ENCODE measurements at places on chromosomes 6 and 20.

GRCh38 chr20:38806855-38807655 is 1.6 kb downstream of the PPP1R16B start:
- no peak for DNase-seq

DNA sequence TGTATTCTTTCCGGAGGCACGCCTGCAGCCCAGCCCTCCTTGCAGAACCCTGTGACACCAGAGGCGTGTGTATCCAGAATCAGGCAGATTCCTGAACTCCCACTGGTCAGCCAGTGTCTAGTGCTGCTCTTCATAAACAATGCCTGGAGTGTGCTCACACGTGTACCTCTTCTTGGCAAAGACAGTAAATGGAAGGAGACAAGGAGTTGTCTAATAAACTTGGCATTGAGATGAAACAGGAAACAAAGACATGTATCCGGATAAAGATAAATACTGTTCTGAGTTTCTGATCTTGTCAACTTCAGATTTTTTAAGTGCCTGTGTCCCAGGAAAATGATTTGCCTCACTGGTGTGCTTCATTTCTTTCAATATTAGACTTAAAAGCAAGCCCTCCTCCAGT is 1.7 kb downstream of the RPS6KA2 start:
- no peak for DNase-seq

DNA sequence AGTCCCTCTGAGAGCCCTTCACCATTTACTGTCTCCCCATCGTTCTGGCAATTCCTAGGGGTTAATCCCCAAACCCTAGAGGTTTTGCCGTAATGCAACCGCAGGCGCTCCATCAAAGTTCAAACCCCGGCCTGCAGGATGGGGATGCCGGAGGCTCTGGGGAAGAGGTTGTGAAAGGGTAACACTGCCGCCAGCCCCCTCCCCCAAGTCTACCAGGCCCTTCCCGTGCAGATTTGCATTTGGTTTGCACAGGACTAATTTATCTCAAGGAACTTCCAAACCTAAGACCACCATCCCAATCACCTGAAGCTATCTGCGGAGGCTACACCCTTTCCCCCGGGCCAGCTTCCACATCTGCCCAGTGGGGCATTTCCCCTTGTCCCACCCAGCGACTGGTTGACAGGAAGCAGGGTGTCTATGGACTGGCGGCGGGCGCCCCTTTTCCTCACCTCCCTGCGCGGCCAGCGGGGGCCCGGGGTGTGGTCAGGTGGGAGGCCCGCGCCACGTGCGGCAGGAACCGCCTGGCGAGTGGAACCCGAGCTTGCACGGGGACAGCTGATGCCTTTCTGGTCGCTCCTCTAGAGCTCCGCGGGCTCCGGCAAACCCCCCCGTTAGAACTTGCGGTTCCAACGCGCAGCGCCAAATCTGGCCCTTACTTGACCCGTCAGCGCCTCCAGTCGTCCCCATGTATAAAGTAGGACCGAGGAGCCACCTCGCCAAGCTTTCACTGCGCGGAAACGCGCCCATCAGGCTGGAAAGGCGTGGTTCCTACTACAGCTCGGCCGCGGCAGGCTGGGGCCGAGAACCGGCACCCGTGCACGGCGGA is 9.4 kb upstream of the SLC4A11 start:
- DNase-seq: no peak

DNA sequence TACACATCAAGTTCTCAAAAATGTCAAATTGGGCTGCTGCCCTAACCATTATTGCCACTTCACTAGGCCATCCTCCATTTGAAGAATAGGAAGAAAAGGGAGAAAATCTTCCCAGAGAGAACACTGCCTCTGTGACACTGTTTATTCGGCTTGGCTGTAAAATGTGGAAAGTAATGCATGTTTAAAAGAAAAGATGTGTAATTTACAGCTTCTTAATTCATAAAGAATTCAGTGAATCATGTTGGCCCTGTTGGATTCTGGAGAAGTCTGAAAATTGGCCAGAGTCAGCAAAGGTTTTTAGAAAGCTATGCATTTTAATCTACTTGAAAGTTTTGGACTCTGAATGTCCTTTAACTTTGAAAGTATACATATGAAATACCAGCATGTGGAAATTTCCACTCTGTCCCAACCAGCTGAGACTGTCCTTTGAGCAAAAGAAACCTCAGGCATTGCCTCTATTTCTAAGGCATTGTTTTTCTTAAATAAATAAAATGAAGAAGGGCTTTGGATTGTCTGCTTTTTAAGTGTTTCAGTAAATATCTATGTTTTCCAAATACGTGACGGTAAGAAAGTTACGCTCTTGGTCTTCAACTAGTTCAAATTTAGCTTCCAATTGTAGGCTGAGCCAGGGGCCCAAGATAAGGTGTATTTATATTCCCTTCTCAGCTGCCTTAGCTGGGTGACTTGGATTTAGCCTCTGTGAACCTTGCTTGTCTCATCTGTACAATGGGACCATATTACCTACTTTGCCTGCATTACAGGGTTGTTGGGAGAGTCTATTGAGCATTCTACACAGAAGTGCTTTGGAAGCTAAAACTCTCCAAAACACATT is 222.2 kb downstream of the UST start:
- DNase-seq: no peak

DNA sequence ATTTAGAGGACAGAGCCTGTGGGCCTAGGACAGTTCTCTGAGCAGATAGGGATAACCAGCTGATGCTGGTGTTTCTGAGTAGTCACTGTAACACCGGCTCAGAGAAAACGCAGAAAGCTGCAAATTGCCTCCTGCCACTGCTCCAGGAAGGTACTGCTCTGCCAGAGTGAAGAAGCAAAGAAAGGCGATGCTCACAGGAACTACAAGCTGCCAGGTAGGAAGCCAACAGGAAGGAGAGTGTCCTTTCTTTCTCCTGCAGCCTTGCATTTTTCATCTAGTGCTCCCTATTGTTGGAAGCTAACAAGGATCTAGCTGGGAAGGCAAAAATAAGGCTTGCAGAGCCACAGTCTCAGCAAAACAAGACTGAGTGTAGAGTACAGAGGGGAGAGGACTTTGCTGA is 70.7 kb upstream of the RAB32 start:
- no peak for DNase-seq

DNA sequence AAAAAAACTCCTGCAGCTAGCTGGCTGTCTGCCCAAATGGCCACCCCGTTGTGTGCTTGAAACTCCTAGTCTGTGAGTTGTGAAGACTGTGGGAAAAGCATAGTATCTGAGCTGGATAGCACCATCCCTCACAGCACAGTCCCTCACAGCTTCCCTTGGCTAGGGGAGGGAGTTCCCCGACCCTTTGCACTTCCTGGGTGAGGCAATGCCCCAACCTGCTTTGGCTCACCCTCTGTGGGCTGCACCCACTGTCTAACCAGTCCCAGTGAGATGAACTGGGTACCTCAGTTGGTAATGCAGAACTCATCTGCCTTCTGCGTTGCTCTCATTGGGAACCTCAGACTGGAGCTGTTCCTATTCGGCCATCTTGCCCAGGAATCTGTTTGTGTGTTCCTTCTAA is 260.6 kb upstream of the STXBP5 start:
- no peak for DNase-seq

- no peak for DNase-seq
Measured at GRCh38 chr6:1696463-1696850, 86.7 kb downstream of the FOXC1 start.

GRCh38 chr6:11460001-11460668 is 77.4 kb upstream of the TMEM170B start:
- DNase-seq: no peak

- DNase-seq: no peak
Measured at GRCh38 chr20:10594296-10594868, 79.4 kb downstream of the JAG1 start.

DNA sequence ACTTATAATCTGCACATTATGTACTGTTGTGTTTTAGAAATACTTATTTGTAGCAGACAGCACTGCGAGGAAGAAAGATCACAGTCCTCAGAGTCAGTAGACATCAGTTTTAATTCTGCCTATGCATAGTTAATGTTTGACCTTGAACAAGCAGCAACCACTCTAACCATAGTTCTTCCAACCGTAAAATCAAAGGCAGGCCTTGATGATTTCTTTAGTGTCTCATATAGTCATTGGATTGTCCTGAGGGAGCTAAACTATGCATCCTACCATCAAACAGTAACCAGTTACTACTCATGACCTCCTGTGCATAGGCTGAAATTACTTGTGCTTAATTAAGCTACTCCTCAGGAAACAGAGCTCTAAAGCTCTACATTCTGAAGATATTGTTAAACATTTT is 294.8 kb upstream of the STXBP5 start:
- no peak for DNase-seq

- DNase-seq: no peak
Measured at GRCh38 chr6:136548582-136549299, 1.5 kb downstream of the MAP7 start.

DNA sequence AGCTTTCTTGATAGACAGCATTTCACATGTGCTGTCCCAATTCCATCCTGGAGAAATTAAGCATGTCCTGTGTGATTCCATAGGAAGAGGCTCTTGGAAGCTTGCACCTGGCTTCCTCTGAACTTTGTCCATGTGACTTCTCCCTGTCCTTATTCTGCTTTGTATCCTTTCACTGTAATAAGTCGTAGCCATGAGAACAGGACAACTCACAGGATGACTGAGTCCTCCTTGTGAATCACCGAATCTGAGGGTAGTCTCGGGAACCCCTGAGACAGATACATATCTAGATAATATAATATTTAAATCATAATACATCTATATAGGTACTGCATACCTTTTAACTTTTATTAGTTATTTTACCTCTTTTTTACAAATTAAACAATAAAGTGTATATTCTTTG is 156.7 kb upstream of the THEMIS start:
- no peak for DNase-seq

- no peak for DNase-seq
Measured at GRCh38 chr6:111806165-111806547, 67.1 kb downstream of the FYN start.

- no peak for DNase-seq
Measured at GRCh38 chr6:85429346-85429745, 20.5 kb upstream of the NT5E start.

- DNase-seq: no peak
Measured at GRCh38 chr6:155762649-155763048, 307.0 kb upstream of the NOX3 start.

DNA sequence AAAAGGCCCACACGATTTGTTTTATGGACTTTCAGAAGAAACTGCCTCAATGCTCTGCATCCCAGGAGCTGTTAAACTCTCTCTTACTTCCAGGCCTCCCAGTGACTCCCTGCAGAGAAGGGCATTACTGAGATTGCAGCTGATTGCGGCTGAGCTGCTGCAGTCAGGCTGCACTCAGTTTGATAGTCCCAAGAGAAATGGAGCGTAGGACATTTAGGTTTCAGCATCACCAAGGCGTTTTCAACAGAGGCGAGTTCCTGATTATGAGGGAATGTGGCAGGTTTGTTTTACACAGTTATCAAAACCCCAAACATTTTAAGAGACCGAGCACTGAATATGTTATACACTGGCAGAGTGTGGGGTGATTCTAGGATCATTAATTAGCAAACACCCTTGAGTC is 145.6 kb downstream of the TBX18 start:
- DNase-seq: no peak

GRCh38 chr6:53741034-53741823 is 53.6 kb upstream of the LRRC1 start:
- DNase-seq: no peak

DNA sequence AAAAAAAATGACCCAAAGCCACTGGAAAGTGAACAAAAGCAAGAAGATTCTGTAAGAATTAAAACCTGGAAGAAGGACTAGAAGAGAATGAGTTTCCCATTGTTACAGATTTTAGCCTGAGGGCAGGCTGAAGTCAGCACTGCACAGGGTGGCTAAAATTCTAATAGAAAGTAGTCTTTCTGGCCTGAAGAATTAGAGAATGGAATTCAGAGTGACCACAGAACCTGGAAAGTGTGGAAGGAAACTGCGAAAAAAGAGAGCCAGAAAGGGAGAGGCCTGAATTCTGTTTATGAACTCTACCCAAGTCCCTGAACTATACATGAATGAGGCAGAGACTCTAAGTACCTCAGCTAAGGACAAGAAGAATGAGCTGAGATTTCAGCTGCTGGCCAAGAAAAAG is 38.9 kb upstream of the FILIP1 start:
- no peak for DNase-seq

GRCh38 chr20:10777710-10778109 is 103.9 kb upstream of the JAG1 start:
- DNase-seq: no peak

DNA sequence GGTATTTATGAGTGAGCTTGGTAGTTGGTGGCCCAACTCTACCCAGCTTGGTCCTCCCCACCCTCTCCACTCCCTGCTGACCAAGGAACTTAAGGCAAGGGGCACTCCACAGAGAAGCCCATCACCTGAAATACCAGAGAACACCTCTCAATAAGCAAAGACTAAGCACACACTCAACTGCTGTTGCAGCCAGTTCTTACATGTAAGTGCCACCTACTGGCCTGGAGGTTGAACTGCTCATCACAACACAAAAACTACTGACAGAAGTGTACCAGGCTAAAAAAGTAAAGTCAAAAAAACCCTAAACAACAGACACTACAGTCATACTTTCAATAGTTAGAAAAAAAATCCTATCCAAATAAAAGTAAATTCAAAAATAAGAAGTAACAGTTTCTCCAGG is 146.2 kb downstream of the FAM83B start:
- DNase-seq: no peak

- DNase-seq: no peak
Measured at GRCh38 chr6:100336876-100337275, 127.8 kb downstream of the SIM1 start.

- no peak for DNase-seq
Measured at GRCh38 chr6:150514806-150515380, 84.8 kb upstream of the PLEKHG1 start.

DNA sequence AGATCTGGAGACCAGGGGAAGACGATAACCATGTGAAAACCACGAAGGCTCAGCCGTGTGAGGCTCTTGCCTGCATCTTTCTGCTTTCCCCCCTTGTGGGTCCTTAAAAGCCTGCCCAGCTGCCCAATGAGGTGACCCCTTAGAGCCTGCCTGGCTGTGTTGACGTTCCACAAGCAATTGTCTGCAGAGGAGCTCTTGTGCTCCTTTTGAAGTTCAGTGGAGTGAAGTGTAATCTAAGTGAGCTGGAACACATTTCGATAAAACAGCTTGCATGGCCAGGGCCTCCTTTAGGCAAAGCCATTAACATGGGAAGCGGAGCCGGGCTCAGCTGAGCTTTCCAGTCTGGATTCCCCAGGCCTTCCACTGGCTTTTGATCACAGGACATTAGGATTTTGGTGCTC is 27.3 kb upstream of the TCP11 start:
- DNase-seq: no peak

DNA sequence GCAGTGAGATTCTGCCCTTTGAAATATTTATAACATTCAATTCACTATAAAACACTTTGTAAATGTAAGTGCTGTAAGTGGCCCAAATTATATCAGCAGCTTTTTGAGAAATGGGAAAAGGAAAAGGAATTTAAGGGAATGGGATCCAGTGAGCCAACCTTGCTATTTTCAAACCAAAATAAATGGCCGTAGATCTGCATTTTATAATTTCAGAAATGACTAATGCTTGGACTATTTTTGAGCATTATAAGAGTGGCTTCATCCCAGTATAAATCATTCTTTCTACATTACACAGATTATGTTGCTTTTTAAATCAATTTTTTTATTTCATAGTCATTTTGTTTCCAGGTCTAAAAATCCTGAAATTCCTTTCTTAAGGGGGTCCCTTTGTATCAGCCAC is 49.2 kb downstream of the ANKRD6 start:
- no peak for DNase-seq
